ENCODE measurements at places on chromosomes 11 and 22.

DNA sequence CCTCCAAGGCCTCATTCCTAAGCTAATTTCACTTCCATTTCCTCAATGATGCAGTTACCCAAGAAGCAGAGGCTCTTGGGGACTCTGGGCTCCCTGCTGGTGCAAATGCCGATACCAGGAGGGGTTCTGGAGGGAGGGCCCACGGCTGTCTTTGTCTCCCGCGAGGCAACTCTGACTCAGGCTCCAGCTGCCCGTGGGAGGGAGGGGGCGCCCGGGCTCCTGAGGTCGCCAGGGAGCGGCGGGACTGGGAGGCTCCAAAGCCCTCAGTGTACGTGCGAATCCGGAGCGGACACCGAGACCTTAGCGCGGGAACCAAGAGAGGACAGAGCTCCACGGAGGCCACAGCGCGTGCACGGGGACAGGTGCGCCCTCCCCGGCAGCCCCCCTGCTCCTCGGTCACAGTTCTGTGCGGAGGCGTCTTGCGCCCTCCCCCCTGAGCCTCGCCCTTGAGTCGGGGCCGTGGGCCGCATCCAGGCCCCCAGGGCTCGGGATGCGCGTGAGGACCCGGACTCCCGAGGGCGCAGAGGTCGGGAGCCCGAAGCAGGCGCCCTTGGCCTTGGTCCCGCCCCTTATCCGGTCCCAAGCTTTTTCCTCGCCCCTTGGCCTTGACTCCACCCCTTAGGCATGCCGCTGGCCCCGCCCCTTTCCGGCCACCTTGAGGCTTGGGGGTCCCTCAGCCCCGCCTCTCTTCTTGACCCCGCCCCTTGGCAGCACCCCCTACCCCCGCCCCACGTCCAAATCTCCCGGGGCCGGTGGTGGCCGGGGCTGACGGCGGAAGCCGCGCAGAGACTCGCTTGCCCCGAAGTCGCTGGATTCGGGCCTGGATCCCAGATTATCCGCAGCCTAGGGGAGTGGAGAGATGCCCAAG lies 4.7 kb upstream of the SHISA8 start:
- no peak for DNase-seq

DNA sequence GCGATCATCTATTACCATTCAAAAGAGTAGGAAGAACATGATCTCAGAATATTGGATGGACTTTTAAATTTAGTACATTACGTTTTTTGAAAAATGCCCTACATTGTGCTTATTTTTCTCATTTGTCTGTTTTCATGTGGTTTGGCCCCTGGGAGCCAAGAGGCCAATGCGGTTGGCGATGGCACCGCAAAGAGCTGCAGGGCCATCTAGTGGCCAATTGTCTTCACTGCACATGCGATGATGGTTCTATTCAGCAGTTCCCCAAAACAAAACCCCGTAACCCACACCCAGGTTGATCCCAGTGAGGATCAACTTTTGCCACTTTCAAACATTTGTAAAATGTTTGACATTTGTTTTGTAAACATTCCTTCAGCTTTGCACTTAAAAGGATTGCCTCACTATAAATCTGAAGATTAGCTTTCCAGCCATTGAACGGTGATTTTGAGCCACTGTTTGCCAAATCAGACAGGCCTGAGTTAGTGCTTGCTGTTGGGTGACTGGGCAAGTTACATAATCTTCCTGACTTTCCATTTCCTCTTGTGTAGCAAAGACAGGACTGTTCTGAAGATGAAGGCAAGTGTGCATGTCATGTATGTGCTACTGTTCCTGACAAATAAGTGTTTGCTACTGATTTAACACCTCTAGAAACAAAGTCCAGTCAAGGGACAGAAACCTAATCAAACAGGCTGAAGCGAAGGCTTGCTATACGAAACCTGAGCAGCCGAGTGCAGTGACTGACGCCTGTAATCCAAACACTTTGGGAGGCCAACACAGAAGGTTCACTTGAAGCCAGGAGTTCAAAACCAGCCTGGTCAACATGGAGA lies 29.2 kb upstream of the XBP1 start:
- DNase-seq, result no peak

DNA sequence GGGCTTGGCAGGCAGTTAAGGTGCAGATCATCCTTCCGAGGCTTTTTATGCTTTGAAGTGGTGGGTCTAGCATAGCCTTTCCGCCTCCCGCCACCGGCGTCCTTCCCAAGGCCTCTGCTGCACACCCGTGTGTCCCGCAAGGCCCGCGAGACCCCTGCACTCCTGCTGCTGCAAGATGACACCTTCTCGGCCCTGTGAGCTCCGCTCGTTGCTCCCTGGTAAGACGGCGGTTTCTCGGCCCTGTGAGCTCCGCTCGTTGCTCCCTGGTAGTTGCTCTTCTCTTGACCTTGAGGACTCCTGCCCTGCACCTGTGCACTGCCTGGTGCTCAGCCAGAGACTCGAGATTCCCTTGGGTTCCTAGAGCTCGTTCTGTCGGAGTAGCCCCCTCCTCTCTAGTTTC lies 17.9 kb upstream of the TRMU start:
- DNase-seq, result no peak

DNA sequence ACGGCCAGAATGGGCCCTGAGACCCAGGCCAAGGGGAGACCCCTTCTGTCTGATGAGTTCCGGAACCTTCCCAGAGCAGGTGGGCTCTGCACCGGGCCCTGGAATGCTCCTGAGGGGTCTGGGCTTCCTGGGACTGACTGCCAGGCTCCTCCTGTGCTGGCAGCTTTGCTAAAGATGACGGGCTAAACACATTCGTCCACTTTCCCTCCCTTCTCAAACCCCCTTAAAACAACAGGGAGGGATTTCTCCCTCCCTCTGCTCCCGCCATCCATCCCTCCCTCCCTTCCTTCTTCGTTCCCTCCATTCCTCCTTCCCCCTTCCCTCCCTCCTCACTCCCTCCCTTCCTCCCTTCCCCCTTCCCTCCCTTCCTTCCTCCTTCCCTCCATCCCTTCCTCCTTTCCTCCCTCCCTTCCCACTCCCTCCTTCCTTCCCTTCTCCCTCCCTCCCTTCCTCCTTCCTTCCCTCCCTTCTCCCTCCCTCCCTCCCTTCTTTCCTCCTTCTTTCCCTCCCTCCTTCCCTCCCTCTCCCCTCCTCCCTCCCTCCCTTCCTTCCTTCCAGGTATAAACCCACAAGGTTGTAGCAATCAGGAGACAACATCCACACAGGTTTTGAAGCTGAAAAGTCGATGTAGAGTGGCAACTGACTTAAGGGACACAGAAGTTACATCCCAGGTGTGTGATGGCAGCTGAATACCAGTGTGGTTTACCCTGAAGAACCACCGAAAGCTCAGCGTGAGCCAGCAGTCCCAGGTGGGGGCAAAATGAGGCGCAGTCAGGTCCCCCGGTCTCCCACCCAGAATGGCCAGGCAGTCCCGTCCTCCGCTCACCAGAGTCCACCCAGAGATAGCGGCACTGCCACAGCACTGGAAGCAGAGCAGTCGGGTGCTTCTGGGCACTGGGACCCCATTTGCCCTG lies 18.8 kb upstream of the MGAT3 start:
- DNase-seq, result no peak

DNA sequence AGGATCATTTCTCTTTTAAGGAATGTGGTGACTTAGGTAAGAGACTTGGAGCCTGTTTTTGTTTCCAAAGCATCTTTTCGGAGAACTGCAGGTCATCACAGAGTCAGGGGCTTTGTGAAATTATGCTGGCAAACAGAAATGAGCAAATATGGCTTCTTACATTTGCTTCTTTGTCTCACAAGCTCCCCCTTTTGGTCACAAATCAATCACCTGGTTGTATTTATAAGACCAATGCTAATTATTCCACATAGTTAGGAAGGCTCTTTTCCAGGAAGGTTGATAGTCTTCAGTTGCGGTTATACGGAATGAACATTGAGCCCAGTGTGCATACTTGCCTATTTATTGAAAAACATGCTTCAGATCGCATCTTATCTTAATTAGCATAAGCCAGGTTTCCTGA lies 34.6 kb upstream of the CEP126 start:
- DNase-seq, result no peak

GRCh38 chr22:24170188-24170587 lies 11.1 kb upstream of the SUSD2 start:
- DNase-seq, result no peak

- DNase-seq, result peak; percentile 85
Observed at GRCh38 chr11:19832086-19832750, 119.6 kb downstream of the NAV2 start.

DNA sequence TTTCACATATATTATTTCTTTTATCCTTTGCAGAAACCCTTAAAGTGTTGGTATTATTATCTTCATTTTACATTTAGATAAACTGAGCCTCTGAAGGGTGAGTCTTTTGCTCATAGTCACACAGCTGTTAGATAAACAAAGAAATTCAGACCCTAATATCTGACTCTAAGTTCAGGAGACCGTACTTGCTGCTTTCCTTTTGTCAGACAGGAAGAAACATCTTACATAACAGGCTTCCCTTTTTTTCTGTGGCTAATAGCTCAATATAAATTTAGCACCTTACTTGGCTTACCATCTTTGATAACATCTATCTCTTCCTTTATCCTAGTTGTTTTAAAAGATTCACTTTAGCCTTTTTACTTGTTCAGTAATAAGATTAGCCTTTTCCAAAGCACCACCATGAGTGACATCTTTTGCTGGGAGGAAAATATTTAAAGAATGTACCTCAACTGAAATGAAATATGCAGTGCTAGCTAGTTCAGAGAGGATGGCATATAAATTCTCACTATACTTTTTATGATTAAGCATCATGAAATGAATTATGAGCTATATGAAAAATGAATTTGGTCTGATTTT lies 128.6 kb downstream of the WNT11 start:
- DNase-seq, result no peak
